Activated naive CD4-positive, alpha-beta T cell treated with anti-CD3 and anti-CD28 coated beads, Interleukin-2, amount 10 ng/mL, durations not matched to agents 7 days and 5 days (primary cell): ENCODE measurements at places on chromosomes 5 and 9.

DNA sequence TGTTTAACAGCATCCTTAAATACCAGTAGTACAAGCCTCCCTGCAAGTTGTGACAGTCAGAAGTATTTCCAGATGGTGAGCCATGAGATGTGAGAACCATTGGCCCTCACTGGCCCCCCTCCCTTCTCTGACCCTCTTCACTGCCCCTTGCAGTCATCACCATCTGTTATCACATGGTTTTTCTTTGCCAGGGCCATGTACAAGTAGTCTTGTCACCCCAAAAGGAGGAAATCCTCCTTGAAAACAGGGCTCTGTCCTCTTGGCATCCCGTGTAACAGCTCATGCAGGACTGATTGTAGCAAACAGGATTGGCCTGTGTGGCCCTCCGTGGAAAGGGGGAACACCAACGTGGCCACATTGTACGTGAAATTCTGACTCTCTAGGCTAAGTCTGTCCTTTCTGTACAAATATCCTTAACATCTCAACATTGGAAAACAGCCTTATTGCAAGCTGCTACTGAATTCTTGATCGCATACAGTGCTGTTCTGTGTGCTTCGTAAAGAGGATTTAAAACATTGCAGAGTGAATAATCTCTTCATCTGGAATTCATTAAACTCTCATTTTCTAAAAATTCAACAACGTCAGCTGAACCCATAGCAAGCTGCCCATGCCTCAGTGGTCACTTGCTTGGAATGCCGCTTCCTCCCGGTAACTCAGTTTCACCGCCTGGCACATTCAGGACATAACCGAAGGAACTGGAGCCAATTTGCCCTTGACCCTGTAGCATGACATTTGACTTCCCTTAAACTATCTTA lies 171.7 kb downstream of the ATPSCKMT start:
- no peak overlapping the region for H3K4me3 ChIP-seq
- no peaks in the 10 kb centered on the region for H3K36me3 ChIP-seq
- no peaks in the 10 kb centered on the region for H3K4me1 ChIP-seq
- no peak overlapping the region for H3K27ac ChIP-seq
- no peaks in the 10 kb centered on the region for H3K27me3 ChIP-seq

- H3K4me1 ChIP-seq = no peaks in the 10 kb centered on the region
- no peak for DNase-seq
These were observed 292.8 kb downstream of the ARHGEF28 start for GRCh38 chr5:73918791-73919221.

- no peak for DNase-seq
- peaks cover 4% of the 10 kb centered on the region for H3K27me3 ChIP-seq
- no peak overlapping the region for H3K4me3 ChIP-seq
- no peaks in the 10 kb centered on the region for H3K4me1 ChIP-seq
- H3K27ac ChIP-seq = no peak overlapping the region
These were observed 33.2 kb downstream of the SPOCK1 start for GRCh38 chr5:137465930-137466329.

GRCh38 chr9:16816011-16816410 lies 54.5 kb downstream of the BNC2 start:
- H3K4me3 ChIP-seq = no peak overlapping the region
- no peak for DNase-seq
- no peaks in the 10 kb centered on the region for H3K36me3 ChIP-seq
- no peaks in the 10 kb centered on the region for H3K4me1 ChIP-seq
- no peaks in the 10 kb centered on the region for H3K27me3 ChIP-seq

GRCh38 chr9:121297389-121297788 lies 29.4 kb downstream of the GSN start:
- no peak for DNase-seq
- peaks cover 43% of the 10 kb centered on the region for H3K27me3 ChIP-seq
- no peak overlapping the region for H3K4me3 ChIP-seq
- H3K27ac ChIP-seq = no peak overlapping the region

- H3K27me3 ChIP-seq = no peaks in the 10 kb centered on the region
- H3K36me3 ChIP-seq = peaks cover 8% of the 10 kb centered on the region
These were observed 8.4 kb upstream of the IL6ST start for GRCh38 chr5:56003179-56003578.

- peaks cover 43% of the 10 kb centered on the region for H3K36me3 ChIP-seq
- peak overlapping the region; percentile 89 for H3K27ac ChIP-seq
- H3K4me3 ChIP-seq = peak overlapping the region; percentile 98
These were observed 2.7 kb downstream of the MLLT3 start for GRCh38 chr9:20619487-20620200.

DNA sequence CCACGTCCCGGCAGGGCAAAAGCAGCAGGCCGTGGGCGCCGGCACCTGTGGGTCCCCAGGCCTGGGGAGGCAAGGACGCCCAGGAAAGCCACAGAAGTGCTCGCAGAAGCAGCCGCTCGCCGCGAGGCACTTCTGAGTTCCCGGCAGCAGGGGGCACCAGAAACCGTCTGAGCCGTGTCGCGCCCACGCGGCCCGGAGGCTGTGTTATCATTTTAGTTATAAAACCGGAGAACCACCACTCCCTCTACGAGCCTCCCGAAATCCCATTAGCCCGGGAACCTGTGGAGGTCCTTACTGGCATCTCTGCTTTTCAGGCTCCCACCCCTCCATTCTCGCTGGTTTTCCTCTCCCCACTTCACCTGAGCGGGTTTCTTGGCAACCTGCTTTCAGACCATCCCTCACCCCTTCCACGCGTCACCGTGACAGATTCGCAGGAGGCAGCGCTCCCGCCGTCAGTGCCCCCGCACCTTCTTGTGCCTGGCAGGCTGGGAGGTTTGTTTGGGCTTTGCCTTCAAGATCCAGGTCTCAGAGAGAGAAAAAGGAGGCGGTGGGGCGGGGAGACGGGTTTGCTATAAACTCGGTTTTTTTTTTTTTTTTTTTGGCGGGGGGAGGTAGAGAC lies 2.3 kb downstream of the GDNF start:
- peak overlapping the region; percentile 27 for H3K4me3 ChIP-seq
- DNase-seq = peak; percentile 71
- peaks cover 99% of the 10 kb centered on the region for H3K27me3 ChIP-seq
- H3K36me3 ChIP-seq = peaks cover 2% of the 10 kb centered on the region
- peaks cover 29% of the 10 kb centered on the region for H3K4me1 ChIP-seq

DNA sequence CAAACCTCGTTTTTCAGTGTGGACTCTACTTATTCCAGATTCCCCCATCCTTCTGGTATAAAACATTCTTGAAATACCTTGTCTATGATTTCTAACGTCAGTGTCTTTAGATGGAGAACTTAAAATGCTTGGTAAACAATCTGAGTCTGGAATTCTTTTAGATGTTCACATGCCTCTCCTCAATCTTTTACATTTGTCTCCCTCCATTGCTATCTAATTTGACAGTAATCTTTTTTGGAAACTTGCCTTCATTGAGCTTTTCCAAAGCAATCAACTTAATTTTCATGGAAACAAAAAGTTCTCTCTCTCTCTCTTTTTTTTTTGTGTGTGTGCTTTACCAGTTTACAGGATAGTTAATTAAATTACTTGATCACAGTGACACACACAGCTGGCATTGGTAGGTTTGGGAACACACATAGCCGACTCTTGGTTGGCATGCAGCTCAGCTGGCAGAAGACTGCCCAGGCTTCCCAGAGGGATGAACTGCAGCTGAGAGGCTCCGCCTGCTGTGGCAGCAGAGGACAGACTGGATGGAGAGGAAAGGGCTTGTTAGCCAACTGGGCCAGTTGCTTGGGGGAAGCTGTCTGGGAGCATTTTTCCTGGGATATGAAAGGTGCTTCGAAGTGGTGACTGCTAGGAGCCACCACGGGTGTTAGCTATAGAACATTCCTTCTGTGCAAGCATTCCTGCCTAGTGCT lies 271.3 kb downstream of the ZSWIM6 start:
- no peak overlapping the region for H3K4me3 ChIP-seq

- no peaks in the 10 kb centered on the region for H3K4me1 ChIP-seq
- H3K27me3 ChIP-seq = no peaks in the 10 kb centered on the region
- H3K4me3 ChIP-seq = no peak overlapping the region
- no peak overlapping the region for H3K27ac ChIP-seq
- no peak for DNase-seq
These were observed 209.2 kb upstream of the IRX4 start for GRCh38 chr5:2091921-2092320.

DNA sequence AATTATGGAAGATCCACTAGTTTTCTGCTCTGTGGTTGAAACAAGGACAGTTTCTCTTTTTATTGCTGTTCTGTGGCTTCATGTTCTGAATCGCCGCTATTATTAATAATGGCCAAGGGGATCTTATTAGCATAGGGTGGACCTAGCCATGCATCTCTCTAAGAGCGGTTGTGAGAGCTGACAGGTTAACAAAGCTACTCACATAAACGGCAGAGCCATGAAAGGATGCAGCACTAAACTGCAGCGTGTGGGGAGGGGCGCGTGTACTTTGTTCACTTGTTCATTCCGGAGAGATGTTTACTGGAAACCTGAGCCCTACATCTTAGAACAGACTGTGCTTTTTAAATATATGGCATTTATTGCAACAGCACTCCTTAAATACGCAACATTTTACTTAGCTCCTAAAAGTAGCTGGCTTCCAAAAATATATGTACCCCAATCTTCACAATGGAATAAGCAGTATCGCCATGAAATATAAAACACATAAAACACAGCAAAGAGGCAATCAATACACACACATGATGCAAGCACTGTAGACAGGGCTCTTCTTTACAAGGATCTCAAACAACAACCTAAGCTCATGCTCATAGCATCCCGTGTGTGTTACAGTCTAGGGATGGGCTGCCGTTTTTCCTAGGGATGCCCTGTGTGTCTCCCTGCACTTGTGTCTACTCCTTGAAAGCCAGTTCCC lies 424.6 kb downstream of the MED10 start:
- no peak overlapping the region for H3K27ac ChIP-seq
- no peaks in the 10 kb centered on the region for H3K27me3 ChIP-seq
- H3K36me3 ChIP-seq = no peaks in the 10 kb centered on the region
- no peak overlapping the region for H3K4me3 ChIP-seq
- H3K4me1 ChIP-seq = no peaks in the 10 kb centered on the region
- no peak for DNase-seq

DNA sequence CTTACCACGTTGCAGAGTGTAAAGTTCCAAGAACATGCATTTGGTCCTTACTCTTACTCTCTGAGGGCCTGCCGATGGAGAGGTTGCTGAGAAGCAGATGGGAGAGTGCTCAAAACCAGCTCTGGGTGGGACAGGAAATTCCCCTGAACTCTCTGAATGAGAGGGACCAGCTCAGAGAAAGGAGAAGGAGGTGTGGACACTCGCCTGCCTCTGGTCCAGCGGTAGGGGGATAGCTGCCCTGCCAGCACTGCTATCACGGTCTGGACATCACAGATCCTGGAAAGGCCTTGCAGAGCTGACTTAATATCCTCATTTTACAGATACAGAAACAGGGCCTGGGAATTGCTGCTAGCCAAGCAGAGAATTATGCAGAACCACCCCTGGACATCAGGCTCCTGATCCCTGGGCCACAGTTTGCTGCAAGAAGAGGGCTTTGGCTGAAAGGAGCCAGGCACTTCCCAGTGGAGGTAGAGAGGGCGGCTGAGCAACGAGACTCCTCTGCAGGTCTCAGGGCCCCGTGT lies 4.9 kb downstream of the TRAF1 start:
- peaks cover 88% of the 10 kb centered on the region for H3K4me1 ChIP-seq
- DNase-seq = no peak
- H3K27me3 ChIP-seq = no peaks in the 10 kb centered on the region
- peak overlapping the region; percentile 84 for H3K4me3 ChIP-seq
- H3K27ac ChIP-seq = peak overlapping the region; percentile 94

DNA sequence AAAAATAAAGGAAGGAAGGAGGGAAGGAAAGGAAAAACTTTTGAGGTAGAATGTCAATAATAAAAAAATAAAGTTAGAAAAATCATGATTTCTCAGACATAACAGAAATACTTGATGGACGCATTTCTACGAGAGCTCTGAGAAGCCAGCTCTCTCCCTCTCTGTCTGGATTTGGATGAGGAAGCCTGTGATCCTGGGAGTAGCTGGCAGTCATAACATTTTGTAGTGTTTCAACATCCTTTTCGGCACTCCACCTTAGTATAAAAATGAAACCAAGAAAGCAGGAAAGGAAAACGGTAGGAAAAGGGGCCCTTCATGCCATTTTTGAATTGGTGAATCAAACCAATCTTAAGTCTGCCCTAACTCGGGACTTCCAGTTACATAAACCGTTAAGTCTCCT lies 321.3 kb downstream of the EPB41L4A start:
- H3K4me1 ChIP-seq = no peaks in the 10 kb centered on the region
- no peak overlapping the region for H3K4me3 ChIP-seq
- no peak overlapping the region for H3K27ac ChIP-seq
- H3K36me3 ChIP-seq = no peaks in the 10 kb centered on the region
- no peak for DNase-seq

DNA sequence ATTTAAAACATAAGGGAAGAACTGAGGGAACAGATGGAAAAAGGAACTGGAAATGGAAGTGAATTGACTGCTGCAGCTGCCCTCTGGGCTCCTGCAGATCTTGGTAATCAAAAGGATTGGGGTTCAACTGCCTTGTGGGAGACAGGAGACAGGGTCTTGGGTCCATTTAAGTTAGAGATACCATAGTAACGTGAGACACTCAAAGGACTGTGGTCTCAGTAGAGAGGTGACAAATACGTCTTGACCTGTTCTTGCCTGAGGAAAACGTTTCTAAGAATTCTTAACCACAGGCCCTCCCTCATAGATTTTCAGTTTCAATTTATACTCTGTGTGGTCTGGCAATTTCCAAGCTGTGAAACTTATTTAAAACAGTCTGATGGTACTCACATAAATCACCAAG lies 100.8 kb upstream of the DHFR start:
- H3K27me3 ChIP-seq = no peaks in the 10 kb centered on the region
- peak overlapping the region; percentile 93 for H3K27ac ChIP-seq
- H3K36me3 ChIP-seq = peaks cover 63% of the 10 kb centered on the region
- H3K4me1 ChIP-seq = peaks cover 68% of the 10 kb centered on the region
- DNase-seq = peak; percentile 27

GRCh38 chr5:2556375-2556966 lies 195.0 kb downstream of the IRX2 start:
- no peaks in the 10 kb centered on the region for H3K27me3 ChIP-seq
- no peak overlapping the region for H3K27ac ChIP-seq
- H3K4me3 ChIP-seq = no peak overlapping the region
- DNase-seq = no peak

- no peak overlapping the region for H3K4me3 ChIP-seq
- peaks cover 58% of the 10 kb centered on the region for H3K27me3 ChIP-seq
- no peaks in the 10 kb centered on the region for H3K36me3 ChIP-seq
- H3K27ac ChIP-seq = no peak overlapping the region
These were observed 3.9 kb upstream of the NEURL1B start for GRCh38 chr5:172637110-172637580.

GRCh38 chr5:128708841-128709240 lies 170.8 kb upstream of the FBN2 start:
- H3K36me3 ChIP-seq = no peaks in the 10 kb centered on the region
- DNase-seq = no peak
- no peaks in the 10 kb centered on the region for H3K4me1 ChIP-seq
- no peaks in the 10 kb centered on the region for H3K27me3 ChIP-seq
- no peak overlapping the region for H3K27ac ChIP-seq

DNA sequence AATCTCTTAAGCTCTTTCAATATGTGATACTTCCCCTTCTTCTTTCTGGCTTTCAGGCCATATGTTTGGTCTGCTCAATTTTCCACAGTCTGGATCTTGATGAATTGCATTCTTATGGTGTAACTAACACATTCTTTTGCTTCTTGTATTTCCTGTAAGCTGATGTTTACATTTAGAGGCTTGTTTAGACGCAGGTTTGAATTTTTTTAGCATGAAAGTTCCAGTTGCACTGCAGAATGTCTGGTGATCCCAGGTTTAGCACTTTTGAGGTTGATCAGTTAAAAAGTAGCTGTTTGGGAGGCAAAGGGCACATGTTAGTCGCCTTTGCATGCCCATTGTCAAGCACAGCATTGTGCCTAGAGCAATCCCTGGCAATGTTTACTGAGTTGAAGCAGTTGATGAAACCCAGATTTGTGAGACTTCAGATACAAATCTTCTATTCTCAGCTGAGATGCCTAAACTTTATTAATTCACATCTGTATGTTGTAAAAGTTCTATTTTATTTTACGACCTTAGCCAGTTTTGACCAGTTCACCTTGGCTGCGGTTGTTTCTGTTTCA lies 59.6 kb upstream of the SPATA31C2 start:
- no peak overlapping the region for H3K4me3 ChIP-seq
- DNase-seq = no peak
- no peaks in the 10 kb centered on the region for H3K36me3 ChIP-seq
